ENCODE measurements at places on chromosomes 3 and 15.

GRCh38 chr15:67184208-67184925 lies 70.1 kb downstream of the AAGAB start:
- DNase-seq, result no peak

DNA sequence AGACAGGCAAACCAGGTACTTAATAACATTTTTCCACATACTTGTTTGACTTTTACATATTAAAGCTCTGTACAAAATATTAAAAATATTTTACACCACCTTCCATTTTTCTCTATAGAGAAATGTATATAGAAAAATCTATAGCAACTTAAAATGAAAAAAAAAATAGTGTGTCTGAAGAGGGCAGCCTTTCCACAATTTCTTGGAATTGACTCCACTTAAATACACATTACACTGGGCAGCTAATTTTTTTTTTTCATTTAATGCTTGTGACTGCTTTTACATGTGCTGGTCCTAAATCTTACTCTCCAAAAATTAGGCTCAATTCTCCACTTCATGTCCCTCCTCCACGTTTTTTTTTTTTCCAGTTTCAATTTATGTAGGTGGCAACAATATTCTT lies 427.0 kb upstream of the RBMS3 start:
- no peak for DNase-seq

- DNase-seq, result no peak
Measured at GRCh38 chr3:27560484-27561056, 76.4 kb upstream of the SLC4A7 start.

DNA sequence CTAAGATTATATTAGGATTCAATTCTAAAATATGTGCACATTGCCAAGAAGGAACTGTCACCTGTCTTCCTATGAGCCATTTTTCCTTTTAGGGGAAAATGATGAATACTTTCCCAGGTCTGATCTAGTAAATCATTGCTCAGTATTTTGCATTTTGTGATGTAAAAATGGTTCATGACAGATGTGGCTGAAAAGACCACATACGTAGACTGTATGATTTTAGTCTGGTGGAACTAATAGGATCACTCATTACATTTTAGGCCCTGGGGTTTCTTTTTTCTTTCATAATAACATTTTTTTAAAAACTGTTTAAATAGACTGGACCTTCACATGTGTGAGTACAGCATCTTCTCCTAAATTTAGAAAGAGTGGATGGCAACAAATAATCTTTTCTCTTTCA lies 201.7 kb upstream of the MLF1 start:
- DNase-seq, result no peak

DNA sequence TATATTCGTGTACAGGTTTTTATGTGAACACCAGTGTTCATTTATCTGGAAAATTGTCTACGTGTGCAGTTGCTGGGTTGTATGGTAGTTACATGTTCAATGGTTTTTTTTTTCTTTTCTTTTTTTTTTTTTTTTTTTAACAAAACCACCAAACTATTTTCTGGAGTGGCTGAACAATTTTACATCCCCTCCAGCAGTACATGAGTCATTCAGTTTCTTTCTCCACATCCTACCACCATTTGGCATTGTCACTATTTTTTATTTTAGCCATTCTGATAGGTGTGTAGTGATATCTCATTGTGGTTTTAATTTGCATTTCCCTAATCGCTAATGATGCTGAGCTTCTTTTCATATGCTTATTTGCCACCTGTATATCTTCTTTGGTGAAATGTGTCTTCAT lies 256.3 kb upstream of the EOMES start:
- DNase-seq, result no peak

- no peak for DNase-seq
Measured at GRCh38 chr3:60980342-60980692, 270.9 kb downstream of the FHIT start.
